ENCODE measurements at places on chromosomes 5 and 9.

DNA sequence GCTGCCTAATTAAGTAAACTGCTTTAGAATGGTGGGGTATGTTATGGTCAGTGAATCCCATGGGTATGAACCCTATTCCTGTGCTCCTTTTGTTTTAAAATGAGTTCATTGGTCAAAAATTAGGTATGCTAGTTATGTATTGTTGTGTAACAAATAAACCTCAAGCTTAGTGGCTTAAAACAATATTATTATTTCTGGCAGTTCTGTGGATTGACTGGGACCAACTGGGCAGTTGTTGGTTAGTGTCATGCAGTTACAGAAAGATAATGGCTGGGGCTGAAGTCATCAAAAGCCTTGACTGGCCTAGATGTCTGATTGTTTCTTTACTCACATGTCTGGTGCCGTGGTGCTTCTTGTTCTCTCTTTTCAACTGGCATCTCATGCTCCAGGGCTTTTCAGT lies 8.9 kb upstream of the PTAR1 start:
- DNase-seq, result no peak

DNA sequence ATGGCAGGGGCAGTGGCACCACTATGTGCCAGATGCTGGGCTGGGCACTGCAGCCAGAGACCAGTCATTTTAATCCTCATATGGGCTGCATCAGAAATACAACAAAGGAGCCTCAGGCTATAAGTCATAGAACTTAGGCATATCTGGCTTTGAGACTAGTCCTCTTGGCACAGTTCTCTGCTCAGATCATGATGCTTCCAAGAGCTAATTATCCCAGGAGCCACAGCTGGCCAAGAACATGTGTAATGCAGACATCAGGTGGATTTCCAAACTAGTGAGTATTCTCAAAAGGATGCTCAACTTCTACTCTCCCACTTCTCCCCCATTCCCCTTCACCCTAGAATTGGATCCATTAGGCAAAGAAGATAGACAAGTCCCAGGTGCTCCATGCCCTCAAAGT lies 562.2 kb upstream of the TRPC7 start:
- no peak for DNase-seq

DNA sequence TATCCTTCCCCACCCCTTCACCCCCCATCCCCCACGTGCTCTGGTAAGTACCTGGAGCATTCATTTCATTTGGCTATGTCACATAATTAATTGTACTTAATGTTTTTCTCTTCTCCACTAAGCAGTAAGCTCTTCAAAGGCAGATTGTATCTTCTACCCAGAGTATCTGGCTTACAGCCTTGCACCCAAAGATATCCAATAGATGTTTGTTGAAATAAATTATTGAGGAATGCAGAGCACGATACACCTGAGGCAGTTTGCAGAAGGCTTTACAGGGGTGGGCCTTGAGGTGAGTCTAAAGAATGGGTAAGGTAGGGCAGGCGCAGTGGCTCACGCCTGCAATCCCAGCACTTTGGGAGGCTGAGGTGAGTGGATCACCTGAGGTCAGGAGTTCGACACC lies 2.5 kb upstream of the SOWAHA start:
- no peak for DNase-seq

GRCh38 chr5:159913501-159913900 lies 2.8 kb upstream of the ADRA1B start:
- DNase-seq, result no peak

- DNase-seq, result peak; percentile 79
These were observed 219.9 kb downstream of the PRDM9 start for GRCh38 chr5:23727271-23727670.

- no peak for DNase-seq
These were observed 119.4 kb upstream of the PUM3 start for GRCh38 chr9:2963307-2963706.

GRCh38 chr5:124370601-124371000 lies 375.8 kb downstream of the ZNF608 start:
- DNase-seq, result no peak

DNA sequence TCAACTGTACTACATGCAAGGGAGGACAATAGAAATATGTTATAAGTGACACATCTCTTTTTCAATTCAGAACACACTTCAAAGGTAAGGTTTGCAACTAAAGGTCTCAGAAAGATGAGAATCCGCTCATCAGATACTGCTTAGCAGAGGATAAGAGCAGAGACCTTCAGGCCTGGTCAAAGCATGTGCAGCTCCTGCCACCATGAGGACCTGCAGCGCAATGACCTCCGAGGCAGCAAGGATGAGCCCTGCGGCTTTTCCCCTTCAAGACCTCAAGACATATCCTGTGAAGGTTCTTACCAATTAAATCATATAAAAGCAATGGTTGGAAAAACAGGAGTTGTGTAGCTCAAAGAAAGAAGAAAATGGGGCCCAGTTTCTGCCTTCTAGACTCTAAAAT lies 135.8 kb downstream of the TRIM36 start:
- DNase-seq, result peak; percentile 9

GRCh38 chr9:10701906-10702305 lies 89.1 kb upstream of the PTPRD start:
- no peak for DNase-seq

DNA sequence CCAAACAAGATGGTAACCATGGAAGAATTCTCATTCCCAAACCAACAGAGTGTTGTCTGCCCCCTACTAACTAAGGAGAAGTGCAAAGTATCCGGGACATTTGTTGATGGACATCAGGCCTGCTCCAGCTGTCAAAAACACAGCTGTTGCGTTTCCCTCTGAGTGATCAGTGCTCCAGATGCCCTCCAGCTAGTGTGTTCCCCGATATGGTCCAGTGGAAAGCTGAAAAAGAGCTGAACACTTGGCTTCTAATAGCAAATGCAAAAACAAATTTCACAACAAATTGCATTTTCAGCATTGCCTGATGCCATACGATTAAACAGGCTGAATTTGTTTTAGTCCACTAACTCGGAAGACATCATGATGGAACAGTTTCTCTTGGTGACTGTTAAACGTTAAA lies 1398.7 kb downstream of the PTPRD start:
- DNase-seq, result peak; percentile 75

DNA sequence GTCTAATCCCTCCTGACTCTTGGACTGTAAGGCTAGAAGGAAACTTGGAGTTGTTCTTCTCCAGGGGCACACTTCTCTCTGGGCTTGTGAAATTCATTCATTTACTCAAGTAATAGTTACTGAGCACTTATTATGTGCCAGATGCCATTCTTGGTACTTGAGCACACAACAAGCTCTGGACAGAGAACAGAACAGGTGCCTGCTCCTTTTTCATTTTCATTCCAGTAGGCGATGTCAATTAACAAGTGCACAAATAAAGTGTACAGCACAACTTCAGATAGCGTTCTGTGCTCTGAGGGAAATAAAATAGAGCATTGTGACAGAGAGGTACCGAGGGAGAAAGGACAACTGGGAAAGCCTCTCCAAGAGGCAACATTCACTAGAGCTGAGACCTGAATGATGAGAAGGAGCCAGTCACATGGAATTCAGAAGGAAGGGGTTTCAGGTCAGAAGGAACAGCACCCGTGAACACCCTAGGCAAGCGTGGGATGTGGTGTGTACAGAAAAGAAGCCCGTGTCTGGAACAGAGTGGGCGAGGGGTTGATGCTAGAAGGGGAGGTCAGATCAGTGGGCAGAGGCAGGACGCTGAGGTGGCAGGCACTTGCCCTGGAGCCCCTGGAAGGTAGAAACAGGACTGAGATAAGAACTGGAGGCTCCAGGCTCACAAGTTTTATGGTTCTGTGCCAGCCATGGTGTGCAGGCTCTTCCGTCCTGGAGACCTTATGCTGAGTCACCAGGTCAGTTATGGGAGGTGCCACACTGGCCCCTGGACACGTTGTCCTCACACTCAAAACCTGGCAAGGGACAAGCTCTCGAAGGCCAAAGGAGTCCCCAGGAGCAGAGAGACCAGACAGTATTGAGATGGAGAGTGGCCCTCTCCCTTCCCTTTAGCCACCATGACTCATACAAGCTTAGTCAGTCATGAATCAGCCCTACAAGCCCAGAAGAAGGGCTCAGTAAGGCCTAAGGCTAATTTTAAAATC lies 7.2 kb upstream of the ABLIM3 start:
- DNase-seq, result no peak

DNA sequence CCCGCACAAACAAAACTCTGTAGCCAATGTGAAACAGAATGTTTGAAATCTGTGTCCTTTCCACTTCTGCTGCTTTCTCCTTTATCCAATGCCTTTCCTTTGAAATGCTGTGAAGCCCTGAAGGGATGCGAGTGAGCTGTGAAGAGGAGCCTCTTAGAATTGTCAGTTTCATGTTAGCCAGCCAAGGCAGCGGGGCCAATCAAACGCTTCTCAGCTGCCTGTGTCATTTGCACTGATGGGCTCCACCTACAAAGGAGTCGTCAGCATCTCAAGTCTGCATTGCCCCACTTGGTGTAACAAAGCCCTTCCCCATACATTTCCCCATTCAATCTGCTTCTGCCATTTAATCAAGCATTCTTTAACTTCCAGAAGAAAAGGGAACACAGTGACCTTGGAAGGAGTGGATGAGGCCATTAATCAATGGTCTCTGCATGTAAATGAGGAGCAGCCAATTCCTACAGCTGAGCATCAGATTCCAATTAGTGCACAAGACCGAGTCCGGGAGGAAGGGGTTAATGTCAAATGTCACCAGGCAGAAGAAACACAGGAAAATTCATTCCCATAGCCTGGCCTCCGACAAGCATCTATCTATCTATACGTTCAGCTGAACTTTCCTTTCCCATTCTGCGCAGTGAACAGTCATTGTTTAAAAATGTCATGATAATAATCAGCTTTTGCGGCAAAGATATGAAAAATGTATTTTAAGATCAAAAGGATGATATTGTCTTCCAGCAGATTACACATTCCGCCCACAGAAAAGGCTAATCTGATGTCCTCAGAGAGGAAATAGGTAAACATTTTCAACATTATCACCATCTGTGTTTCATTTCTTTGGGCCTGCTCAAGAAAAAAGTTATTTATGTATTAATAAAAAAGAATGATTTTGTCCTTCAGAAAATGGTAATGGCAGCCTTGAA lies 154.6 kb downstream of the FSTL4 start:
- DNase-seq, result no peak

GRCh38 chr9:116935149-116935897 lies 248.2 kb downstream of the TRIM32 start:
- no peak for DNase-seq

GRCh38 chr9:33307067-33307466 lies 16.8 kb downstream of the NFX1 start:
- DNase-seq, result no peak

DNA sequence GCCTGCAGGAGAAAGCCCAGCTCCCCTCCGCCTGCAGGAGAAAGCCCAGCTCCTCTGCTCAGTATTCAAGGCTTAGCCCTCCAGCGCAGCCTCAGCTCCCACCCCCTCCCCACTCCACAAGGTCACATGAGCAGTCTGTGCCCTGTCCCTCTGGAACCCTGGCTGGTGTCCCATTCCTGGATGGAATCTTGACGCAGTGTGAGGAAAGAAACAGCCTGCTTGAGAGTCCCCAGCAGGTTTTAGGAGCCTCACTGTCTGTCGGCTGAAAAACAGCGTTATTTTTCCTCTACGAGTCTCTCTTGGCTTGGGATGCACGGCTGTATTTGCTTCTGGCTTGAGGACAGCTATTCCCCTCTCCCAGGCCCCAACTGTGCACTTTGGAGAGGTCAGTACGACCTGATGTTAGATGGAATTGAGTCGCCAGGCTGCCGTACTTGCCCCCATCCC lies 210.1 kb upstream of the TRIM32 start:
- DNase-seq, result no peak

DNA sequence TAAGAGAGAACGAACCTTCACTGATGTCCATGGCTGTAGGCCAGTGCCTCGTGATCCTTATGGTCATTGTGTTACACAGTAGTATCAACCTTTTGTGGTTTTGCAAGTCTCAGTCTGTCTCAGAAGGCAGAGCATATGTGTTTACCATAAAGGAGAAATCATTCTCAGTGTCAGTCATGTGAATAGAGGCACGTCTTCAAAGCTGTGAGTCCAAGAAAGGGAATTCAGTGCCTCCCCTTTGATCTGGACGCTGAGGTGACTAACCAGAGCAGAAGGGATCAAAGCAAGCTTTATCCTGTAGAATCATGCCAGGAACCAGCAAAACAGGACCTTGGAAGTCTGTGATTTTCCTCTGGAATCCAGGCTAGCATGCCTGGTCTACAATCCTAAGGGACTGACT lies 433.9 kb downstream of the DNAH5 start:
- no peak for DNase-seq

DNA sequence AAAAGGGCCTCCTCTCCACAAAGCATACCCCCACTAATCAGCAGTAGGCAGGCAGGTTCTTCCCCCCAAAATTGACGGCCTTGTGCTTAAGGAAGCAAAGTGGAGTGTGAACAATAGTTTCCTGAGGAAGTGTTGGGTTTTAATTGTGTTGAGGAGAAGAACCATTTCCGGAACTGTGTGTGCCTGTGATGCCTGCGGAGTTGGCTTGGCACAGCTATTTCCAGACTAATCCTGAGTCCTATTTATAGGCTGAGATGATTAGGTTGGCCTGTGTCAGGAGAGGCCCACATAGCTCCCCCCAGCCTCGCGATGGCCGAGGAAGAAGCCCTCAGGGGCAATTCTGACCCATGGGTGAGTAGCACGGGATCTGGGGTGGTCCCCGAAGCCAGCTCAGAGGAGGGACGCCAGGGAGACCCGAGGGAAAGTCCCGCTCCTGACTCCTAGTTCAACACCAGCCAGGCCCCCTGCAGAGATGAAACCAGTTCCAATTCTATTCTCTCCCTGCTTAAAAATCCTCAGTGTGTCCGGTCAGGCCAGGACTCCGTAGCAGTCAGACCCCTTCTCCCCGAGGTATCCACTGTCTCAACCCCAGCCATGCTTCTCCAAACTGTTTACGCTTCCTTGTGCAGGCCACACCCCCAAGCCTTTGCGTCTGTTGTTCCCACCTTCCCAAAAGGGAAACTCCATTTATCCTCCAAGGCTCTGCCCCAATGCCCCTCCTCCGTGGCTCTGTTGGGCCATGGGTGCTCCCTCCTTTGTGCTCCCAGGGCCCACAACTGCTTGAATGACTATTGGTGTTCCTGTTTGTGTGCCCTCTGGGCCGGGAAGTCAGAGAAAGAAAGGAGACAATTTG lies 18.1 kb downstream of the GSN start:
- peak; percentile 23 for DNase-seq

DNA sequence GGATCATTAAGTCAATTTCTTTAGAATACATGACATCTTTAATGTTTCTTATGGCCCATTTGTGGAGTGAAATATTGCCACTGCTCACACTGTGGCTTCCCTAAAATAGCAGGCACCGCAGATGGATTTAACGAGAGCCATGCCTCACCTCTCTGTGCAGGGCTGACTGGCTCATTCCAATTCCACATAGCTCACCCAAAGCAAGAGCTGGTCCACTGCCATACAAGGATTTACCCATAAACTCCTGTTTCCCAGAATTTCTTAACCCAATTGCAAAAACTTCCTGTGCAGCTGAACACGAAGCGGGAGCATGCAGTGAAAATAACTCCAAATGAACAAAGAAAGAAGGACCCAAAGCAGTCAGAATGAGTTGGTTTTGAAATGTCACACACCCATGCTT lies 159.5 kb downstream of the BAAT start:
- no peak for DNase-seq

DNA sequence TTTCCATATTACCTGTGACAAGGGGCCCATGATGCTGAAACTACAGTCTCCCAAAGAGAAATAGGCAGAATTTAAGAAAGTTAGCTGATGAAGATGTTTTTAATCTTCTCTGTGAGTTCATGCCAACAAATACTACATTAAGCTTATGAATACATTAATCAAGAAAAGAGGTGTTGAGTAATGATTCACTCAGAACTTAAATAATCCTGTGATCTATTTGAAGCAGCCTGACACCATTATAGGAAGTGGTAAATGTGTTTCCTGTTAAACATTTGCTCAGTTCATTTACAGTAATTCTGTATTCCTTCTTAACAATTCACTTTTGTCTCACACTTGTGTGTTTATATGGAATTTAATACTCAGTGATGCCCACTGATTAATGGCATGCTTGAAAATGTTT lies 75.0 kb upstream of the IZUMO3 start:
- no peak for DNase-seq
